ENCODE measurements at places on chromosomes 2 and 18.

- no peak for DNase-seq
Measured at GRCh38 chr18:52008736-52009135, 331.3 kb upstream of the DCC start.

DNA sequence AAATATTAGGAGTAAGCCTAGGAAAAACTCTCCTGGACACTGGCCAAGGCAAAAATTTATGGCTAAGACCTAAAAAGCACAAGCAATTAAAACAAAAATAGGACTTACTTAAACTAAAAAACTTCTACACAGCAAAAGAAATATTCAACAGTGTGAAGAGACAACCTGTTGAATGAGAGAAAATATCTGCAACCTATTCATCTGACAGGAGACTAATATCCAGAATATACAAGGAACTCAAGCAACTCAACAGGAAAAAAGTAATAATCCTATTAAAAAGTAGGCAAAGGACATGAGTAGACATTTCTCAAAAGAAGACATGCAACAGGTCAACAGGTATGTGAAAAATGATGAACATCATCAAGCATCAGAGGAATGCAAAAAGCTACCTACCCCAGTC, 431.1 kb downstream of the ZEB2 start:
- no peak for DNase-seq

GRCh38 chr2:177758591-177759371, 313.8 kb downstream of the PDE11A start:
- DNase-seq = no peak

- DNase-seq = no peak
Measured at GRCh38 chr18:62523631-62524439, 1.0 kb downstream of the ZCCHC2 start.

- DNase-seq = no peak
Measured at GRCh38 chr2:71749671-71750101, 296.3 kb downstream of the DYSF start.

DNA sequence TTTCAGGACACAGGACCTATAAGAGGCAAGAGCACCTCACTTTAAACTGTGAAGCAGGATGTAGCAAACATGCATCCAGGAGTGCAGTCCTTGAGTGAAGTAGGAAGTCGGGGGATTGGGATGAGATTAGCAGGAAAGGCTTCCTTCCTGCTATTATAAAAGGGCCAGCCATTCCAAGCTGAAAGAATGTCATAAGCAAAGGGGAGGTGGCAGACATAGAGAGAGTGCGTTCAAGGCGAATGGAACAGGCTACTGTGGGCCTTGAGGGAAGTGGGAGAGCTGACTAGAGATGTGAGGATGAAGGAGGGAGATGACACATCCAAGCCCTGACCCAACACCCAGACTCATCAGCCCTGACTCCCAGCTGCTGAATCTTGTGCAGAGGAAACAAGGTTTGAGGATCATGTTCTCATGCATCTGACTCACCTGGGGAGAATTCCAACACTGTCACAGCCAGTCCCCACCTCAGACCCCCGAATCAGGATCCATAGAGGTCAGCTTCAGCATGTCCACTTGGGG, 63.9 kb downstream of the GYPC start:
- no peak for DNase-seq

DNA sequence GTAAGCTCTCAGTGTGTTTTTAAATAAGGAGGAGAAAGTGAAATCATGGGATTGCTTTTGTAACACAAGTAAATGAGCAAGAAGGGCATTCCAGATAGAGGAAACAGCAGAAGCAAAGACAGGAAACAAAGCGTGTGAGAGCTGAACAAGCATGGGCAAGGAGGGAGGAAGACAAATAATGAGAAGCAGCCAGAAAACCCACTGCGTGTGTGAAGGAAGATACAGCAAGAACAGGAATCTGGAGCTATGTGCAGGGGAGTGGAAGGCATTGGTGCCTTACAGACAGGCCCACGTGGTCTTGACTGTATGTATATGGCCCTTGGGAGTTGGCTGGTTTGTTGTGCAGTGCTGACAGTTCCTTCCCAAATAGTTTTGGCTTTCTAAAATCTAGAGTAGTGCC, 88.6 kb downstream of the AAK1 start:
- DNase-seq = no peak

GRCh38 chr2:120803764-120804335, 68.2 kb downstream of the GLI2 start:
- no peak for DNase-seq

DNA sequence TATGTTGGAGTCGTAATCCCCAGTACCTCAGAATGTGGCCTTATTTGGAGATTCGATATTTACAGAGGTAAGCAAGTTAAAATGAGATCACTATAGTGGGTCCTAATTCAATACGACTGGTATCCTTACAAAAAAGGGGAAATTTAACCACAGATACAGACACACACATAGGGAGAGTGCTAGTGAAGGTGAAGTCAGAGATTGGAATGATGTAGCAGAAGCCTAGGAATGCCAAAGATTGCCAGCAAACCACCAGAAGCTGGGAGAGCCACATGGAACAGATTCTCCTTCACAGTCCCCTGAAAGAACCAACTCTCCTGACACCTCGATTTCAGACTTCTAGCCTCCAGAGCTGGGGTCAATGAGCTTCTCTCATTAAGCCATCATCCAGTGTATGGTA, 17.7 kb upstream of the ACTR3 start:
- no peak for DNase-seq

DNA sequence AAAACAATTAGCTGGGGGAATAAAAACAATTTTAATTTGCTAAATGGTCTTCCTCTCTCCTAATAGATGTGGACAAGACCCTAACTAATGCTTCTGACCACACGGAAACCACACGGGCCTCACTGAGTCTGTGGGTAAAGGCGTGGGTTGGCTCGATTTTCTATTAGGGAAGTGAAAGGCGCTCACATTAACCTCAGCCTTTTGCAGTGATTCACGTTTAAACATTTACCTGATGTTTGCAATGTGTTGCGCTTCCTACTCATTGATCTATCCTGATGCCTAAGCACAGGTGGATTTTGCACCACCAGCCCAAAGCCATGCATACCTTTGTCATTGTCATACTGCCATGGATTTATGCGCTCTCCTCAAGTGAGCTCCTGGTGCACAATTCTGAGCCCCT, 35.6 kb upstream of the NRP2 start:
- DNase-seq = no peak

DNA sequence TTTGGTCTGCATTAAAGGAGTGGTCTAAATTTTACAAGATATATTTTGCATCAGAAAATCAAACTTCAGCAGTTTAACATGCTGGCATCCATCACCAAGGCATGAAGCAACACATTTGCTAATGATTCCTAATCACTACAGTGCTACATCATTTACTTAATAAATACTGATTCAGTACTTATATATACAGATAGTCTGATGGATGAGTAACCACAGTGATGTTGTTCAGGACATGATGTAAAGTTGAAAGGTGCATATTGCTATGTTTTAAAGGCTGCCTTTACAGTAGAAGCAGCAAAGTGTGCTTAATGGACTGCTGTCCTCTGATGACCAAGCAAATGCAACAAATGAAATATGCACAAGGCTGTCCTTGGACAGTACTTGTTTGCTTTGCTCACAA, 11.1 kb downstream of the SUPT7L start:
- no peak for DNase-seq

DNA sequence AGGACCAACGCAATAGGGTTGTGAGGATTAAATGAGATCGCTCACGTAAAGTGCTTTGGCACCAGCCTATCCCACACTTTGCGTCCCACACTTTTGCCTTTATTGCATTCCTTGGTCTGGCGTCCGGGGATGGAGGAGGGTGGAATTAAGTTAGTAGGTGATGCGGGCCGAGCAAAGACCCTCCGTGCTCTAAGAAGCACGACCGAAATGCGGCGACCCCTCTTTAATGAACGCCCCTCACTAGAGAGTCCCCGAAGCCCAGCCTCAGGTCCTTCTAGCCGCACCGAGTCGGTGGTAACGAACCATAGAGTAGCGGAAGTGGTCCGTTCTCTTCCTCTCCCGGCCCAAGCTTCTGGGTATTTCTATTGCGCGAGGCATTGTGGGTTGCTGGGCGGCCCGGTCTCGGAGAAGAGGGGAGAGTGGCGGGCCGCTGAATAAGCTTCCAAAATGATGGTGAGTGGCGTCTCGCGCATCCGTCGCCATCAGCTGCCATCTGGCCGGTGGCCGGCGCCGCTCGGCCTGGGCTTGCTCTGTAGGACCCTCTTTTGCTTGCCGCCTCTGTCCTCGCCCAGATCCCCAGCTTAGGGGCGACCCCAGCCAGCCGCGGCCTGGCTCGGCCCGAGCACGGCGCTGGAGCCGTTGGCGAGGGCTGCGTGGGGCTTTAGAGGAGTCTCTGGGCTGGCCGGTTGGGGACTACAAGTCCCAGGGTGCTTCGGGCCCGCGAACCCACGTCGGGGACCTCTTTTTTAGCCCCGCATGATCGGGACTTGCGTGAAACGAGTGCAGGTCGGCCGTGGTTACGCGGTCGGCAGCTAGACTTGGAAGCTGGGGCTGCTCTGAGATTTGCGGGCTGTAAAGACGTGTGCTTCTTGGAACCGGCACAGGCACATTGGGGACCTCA, at the start of gene CCT7:
CCT7 (plus strand) TSS at position 377 of the 901 bp plus-strand sequence; CDS start at position 448, 71 bp downstream.
- peak; percentile 68 for DNase-seq

DNA sequence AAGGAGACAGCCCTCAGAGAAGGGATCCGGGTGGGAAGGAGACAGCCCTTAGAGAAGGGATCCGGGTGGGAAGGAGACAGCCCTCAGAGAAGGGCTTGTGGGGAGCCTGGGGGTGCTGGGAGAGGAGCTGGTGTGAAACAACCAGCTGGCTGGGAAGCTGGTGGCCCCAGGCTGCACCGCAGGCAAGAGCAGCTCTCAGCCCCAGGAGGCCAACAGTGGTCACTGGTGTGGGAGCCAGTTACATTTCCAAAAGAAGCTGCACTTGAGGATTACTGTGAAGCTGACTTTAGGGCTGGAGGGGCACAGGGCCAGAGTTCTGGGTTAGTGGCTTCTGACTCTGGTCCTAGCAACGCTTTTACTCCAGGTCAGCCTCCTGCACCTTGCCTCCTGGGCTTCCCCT, 3.3 kb downstream of the HES6 start:
- no peak for DNase-seq

- no peak for DNase-seq
Measured at GRCh38 chr2:218344755-218345417, 11.8 kb upstream of the CATIP start.

GRCh38 chr2:61693744-61694143, 155.6 kb upstream of the XPO1 start:
- DNase-seq = no peak

DNA sequence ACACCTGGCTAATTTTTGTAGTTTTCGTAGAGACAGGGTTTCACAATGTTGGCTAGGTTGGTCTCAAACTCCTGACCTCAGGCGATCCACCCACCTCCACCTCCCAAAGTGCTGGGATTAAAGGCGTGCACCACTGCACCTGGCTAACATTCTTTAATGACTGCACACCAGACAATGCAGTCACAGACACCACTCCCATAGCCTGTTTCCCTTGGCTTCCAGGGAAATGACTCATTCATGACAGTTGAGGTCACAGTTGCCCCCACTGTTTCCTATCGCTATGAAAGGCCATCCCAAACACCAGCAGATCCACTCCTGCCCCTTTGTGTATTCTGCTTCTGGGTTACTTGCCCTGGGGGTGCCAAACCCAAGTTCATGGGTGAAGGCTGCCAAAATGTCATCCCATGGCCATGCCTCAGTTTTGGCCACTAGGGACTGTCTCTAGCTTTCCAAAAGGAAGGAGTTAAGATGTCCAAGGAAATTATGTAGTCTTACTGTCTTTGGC, 8.7 kb downstream of the CHMP1B start:
- DNase-seq = no peak

GRCh38 chr2:226763320-226763719, 36.3 kb downstream of the IRS1 start:
- no peak for DNase-seq

GRCh38 chr2:128520791-128521190, 202.1 kb upstream of the HS6ST1 start:
- no peak for DNase-seq

- DNase-seq = no peak
Measured at GRCh38 chr2:195044801-195045200, 612.2 kb upstream of the SLC39A10 start.

DNA sequence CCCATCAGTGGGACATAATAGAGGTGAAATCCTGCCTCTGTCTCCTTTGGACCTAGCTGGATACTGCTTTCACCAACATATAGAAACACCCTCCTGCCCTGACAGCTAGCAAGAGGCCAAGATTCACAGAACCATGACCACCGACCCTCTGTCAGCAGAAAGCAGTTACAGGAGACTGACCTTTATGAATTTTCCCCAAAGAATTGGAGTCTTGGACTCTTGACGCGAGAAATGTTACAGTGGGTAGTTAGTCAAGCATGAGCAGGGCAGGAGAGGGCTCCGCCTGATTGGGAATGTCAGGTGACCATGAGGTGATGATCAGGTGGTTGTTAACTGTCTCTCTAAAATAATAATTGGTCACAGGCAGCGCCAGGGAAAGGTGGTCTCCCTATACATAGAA, 1002.3 kb downstream of the TDRD15 start:
- DNase-seq = no peak

DNA sequence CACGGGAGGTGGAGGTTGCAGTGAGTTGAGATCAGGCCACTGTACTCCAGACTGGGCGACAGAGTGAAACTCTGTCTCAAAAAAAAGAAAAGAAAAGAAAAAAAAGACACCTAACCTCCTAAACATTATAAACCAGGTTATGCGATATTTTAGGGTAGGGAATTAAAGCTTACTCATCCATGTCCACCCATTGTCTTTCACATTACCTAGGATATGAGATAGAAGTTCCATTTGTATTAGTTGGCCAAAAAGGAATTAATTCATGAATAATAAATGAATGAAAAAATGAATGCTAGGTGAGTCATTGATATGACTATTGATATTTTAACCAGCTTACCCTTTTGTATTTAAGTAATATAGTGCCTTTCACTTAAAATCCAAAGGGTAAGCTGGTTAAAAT, 132.9 kb downstream of the FAM161A start:
- no peak for DNase-seq

- no peak for DNase-seq
Measured at GRCh38 chr2:204335451-204336058, 209.7 kb upstream of the PARD3B start.

DNA sequence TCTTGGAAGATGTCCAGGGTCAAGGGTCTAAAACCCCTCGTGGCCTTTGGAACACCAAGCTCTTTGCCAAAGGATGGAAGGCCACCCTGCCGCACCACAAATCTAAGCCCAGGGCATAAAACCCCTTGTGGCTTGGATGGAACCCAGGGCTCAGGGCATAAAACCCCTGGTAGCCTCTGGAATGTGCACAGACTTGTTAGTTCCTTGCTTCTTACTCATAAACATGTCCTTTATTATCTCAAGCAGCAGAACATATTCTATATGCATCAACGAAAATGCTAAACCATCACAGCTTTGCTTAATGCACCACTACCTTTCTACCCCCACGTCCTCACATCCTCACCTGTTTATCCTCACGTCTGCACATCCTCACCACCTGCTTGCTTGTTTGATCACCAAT, 998.0 kb downstream of the DSC3 start:
- DNase-seq = no peak
